ENCODE measurements at places on chromosomes 12 and 14. TPM values are rescaled to one million over a fixed set of nuclear protein-coding genes. Genes with fewer than 3 reads are reported as not detected.

DNA sequence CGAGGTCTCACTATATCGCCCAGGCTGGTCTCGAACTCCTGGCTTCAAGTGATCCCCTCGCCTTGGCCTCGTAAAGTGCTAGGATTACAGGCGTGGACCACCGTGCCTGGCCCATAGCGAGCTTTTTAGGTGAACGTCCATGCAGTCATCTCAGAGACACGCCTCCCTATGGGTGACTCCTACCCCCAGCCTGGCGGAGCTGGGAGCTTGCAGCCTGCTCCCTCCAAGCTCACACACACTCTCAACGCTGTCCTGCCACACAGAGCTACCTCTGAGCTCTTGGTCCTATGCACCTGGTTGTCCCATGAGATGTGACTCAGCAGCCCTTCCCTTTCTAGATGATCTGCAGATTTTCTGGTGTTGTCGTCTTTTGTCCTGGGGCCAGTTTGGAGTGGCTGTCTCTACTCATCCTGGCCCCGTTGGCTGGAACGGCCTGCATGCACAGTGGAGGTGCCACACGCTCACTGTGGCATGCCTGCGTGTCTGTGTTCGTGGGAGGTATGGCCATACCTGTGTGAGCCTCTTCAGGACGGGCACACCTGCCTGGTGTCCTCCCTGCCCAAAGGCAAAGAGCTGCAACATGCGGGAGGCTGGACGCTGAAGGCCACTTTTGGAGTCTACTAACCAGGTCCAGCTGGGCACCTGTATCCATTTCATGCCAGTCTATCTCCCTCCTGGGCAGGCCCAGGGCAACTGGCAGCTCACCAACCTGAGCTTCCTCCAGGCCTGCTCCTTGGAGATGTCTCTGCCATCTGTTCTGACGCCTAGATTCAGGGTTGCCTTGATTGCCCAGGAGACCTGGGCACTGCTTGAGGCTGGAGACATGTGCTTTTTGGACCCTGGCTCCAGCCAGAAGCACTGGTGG, 18.1 kb downstream of the CABP1 start:
- no peak overlapping the region for H3K4me3 ChIP-seq
- DNase-seq: no peak
- no peak overlapping the region for H3K27ac ChIP-seq
- peaks cover 9% of the 10 kb centered on the region for H3K27me3 ChIP-seq

DNA sequence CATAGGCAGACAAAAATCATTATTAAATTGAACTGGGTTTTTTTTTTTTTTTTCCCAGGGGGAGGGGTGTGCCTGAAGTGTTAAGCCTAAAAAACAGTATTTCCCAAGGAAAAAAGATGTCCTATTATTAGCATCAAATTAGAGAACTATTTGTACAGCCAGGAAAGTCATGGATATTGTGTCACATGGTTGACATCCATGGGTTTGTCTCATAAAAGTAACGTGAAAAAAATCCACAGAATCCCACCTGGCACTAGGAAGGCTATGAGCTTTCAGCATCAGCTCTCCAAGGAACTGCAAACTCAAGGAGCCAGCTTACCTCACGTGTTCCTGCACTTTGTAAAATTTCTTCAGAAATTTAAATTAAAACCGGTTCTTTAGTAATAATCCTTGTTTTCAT, 69.1 kb upstream of the EGLN3 start:
- peaks cover 11% of the 10 kb centered on the region for H3K4me1 ChIP-seq
- peaks cover 23% of the 10 kb centered on the region for H3K27me3 ChIP-seq
- H3K36me3 ChIP-seq: no peaks in the 10 kb centered on the region
- no peak for DNase-seq
- H3K27ac ChIP-seq: no peak overlapping the region
- no peak overlapping the region for H3K4me3 ChIP-seq

DNA sequence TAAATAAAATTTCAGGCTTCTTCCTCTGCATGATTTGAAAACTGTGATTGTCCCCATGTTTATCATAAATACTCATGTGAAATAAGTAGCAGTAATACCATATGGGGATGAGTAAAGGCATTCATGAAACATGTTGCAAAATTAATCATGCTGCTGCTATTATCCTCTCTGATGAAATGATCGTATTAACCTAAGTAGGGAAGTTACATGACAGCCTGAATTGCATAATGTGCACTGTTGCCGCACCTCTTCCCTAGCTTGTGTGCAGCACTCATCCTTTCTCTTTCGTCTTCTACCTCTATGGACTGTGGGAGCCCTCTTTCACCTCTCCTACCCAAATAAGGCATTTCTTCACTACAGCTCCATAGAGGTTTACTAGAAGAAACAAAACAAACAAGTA, 367.6 kb downstream of the SOX5 start:
- no peaks in the 10 kb centered on the region for H3K27me3 ChIP-seq
- H3K4me1 ChIP-seq: peaks cover 9% of the 10 kb centered on the region
- no peak overlapping the region for H3K4me3 ChIP-seq
- no peaks in the 10 kb centered on the region for H3K36me3 ChIP-seq

- H3K4me3 ChIP-seq: no peak overlapping the region
- H3K4me1 ChIP-seq: no peaks in the 10 kb centered on the region
- H3K27me3 ChIP-seq: no peaks in the 10 kb centered on the region
- no peak for DNase-seq
- peaks cover 41% of the 10 kb centered on the region for H3K36me3 ChIP-seq
- no peak overlapping the region for H3K27ac ChIP-seq
These were observed 35.3 kb downstream of the METAP2 start for GRCh38 chr12:95509300-95509699.

DNA sequence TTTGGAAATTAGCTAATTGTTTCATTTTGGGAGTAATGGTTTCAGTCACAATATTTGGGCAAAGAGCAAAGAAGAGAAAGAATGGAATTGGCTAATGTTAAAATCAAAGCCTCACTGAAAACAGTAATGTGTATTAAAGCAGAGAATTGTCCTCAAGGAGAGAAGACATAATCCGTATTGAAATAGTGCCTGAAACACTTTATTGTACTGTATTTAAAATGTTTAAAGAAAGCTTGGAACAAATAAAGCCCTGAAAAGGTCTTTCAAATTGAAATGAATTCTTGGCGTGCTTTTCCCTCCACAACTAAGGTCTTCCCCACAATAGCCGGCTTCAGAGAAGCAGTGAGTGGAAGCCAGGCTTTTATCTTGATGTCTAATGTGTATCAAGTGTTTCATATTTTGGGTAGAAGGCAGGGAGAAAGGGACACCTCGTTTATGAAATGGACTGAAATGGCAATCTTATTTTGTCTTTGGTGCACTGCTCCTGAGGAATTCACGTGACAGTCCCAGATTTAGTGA, 212.9 kb upstream of the CRY1 start:
- DNase-seq: no peak
- H3K4me1 ChIP-seq: no peaks in the 10 kb centered on the region
- peaks cover 42% of the 10 kb centered on the region for H3K27me3 ChIP-seq
- H3K27ac ChIP-seq: no peak overlapping the region
- H3K4me3 ChIP-seq: no peak overlapping the region

GRCh38 chr12:79183926-79184325, 319.4 kb downstream of the SYT1 start:
- no peaks in the 10 kb centered on the region for H3K4me1 ChIP-seq
- no peak overlapping the region for H3K27ac ChIP-seq
- no peak for DNase-seq
- H3K4me3 ChIP-seq: no peak overlapping the region
- no peaks in the 10 kb centered on the region for H3K27me3 ChIP-seq

The P2RX2 gene
- total RNA-seq: not detected

The CARMIL3 gene
- 0.60 TPM for total RNA-seq

Measured in chondrocyte (in vitro differentiated cells).